ENCODE measurements at places on chromosomes 12 and 14.

- no peak for DNase-seq
Measured at GRCh38 chr12:128682548-128683275, 141.0 kb downstream of the SLC15A4 start.

- DNase-seq = no peak
Measured at GRCh38 chr12:110966081-110966760, 45.8 kb upstream of the MYL2 start.

- DNase-seq = no peak
Measured at GRCh38 chr12:2358986-2359658, 306.3 kb downstream of the CACNA1C start.

GRCh38 chr12:104133321-104133720, 4.7 kb downstream of the NFYB start:
- no peak for DNase-seq

DNA sequence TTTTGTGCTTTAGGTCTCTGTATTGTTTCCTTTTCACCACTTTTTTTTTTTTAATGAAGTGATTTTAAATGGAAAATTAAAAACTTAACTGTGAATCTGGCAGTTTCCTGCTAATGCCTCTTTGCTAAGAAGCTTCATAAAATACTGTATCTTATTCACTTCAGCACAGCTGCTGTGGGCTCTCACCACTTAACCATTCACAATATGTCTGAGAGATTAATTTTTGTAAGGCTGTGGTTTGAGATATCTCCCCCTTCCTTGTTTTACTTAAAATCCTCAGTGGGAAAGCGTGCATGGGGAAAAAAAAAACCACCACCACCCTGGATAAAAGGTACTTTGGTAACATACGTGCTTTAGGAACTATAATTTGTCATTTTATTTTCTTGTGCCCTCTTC, 115.9 kb downstream of the ETV6 start:
- DNase-seq = no peak

DNA sequence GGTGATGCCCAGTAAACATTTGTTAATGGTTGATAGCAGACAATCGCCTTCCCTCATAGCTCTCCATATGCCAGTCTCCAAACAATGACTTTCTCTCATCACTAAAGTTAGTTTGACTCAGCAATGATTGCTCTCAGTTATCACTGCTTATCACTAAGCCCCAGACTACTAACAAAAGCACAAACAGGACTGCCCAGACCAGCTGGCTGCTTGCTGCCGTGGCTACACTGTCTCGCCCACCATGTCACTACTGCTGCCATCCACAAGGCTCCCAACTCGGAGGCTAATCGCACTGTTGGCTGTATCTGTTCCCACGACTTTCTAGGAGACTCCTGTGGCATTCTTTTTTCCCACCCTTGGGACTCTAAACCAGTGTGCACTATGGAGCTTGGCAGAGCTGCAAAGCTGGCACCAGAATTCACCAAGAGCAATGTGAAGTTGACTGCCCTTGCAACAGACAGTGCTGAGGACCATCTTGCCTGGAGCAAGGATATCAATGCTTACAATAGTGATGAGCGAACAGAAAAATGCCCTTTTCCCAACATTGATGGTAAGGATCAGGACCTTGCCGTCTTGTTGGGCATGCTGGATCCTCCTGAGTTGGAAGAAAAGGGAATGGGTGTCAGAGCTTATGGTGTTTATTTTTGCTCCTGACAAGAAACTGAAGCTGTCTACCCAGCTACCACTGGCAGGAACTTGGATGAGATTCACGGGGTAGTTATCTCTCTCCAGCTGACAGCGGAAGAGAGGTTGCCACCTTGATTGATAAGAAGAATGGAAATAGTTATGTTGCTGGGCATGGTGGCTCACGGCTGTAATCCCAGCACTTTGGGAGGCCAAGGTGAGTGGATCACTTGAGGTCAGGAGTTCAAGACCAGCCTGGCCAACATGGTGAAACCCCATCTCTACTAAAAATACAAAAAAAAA, 27.1 kb upstream of the NR2C1 start:
- DNase-seq = no peak

DNA sequence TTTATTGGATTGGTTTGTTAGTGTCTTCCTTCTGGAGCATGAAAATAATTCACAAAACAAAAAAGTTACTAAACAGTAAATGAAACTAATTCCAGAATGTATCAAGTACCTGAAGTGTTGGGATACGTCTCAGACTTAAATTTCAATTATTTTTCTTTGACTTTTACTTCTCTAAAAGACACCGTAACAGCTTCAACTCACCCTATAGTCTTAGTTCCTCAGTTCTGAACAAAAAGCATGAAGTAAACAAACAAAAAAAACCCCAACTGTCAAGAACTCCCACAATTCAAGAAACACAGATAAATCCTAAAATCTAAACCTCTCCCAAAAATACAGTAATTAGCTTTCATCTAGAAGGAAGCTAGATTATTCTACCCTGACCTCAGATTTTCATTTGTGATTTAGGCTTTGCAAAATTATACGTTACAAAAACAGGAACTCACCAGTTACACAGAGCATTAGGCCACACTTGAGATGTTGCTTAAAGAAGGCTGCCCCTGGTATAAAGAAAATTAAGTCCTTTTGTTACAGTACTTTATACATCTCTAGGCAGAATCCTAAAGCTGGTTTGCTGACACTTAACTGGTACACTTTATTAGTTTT, 10.2 kb downstream of the HEATR5A start:
- no peak for DNase-seq

GRCh38 chr12:66426696-66427095, 124.4 kb downstream of the HELB start:
- DNase-seq = no peak

DNA sequence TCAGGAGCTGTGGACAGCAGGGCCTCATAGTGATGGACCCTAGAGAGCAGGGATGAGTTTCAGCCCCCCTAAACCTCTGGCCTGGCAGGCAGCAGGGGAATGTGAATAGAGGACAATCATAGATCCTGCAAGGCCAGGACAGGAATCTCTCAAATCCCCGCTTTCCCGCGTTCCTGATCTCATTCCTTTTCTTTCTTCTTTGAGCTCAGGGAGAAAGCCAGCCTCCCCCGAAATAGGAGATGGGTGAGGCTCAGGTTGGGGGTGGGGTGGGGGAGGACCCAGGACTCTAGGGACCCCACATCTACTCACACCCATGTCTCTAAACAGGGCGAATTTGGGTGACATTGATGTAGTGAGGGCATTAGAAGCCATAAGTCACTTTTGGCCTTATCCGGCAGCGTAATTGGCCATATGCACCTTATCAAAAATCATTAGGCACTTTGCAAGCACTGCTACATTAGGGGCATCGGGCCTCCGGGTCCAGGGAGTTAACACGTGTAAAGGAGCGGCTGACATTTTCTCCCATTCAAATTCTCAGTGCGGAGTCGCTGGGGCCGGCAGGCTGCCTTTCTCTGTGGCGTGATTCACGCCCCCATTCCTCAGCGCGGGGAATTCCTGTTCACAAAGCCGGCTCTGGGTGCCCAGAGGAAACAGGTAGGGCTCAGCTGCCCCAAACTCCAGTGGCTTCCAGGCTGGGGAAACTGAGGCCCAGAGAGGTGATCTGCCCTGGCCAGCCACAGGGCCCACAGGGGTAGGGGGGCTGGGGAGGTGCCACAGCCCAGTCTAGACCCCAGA, 1.5 kb downstream of the LHX5 start:
- DNase-seq = no peak

- DNase-seq = no peak
Measured at GRCh38 chr12:131829356-131829747, 1.2 kb downstream of the MMP17 start.

Data from CD4-positive, alpha-beta T cell treated with Interferon gamma for 1 hour (primary cell).